M059J (cell line): ENCODE measurements at places on chromosomes 5 and 9.

GRCh38 chr5:150316320-150316719 lies 13.6 kb upstream of the ARSI start:
- DNase-seq = no peak

DNA sequence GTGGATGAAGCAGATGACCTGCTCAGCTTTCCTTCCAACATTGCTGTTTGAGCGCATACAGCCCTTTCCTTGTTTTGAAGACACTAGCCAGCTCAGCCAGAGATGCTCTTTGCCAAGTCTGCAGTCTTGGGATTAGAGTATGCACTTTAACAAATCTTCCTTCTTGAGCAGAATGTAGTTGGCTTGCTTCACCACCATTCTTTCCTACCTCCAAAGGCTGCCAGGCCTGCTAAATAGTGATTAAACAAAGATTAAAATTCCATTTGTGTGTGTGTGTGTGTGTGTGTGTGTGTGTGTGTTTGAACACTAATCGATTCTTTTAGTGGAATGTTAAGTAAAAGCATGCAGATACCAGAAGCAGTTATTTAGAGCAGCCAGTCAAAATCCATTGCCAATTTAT lies 97.6 kb downstream of the GALNT10 start:
- no peak for DNase-seq

- no peak for DNase-seq
Measured at GRCh38 chr9:136765041-136765440, 723 bp upstream of the LCN15 start.

DNA sequence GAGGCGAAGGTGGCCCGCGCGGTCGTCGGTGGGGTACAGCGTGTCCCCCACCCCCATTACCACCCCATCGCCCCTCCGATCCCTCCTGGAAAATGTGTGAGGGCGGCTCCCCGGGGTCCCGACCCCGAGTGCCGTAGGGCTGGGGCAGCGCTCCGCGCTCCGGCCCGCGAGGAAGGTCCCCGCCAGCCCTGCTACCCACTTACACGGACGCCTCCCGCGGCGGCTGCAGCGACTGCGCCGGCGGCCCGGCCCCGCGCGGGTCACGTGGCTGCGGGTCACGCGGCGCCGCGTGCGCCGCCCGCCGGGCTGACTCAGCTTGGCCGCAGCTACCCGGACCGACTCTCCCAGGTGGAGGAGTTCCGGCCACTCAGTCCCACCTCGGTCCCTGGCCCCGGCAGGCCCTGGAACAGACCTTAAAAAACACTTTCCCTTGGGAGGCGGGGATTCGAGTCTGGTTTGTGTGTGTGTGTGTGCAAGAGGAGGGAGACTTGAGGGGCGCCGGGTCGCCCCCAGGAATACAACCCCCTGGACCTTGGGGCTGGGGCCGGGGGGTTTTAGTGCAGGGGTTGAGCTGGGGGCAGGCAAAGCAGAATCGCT lies at the start of gene GNPDA1:
Gene GNPDA1 (minus strand): TSS at position 236 of the 597 bp plus-strand sequence. CDS start 992 bp downstream, outside the sequence.
- DNase-seq = peak; percentile 77

DNA sequence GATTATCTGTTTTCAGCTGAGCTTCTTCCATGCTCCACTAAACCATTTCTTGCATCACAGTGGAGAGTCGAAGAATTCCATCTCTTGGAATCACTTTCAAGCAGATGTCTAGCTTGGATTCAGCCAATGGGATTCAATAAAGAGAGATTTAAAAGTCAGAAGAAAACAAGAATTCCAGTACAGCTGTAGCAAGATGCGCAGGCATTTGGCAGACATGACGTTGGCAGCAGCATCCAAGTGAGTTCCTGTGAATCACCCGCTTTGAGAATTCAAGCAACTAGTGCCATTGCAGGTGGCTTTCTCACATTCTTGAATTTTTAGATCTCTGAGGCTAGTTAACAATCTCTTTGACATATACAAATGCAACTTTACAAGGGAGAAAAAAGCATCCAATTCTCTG lies 467.0 kb downstream of the CDH10 start:
- no peak for DNase-seq

DNA sequence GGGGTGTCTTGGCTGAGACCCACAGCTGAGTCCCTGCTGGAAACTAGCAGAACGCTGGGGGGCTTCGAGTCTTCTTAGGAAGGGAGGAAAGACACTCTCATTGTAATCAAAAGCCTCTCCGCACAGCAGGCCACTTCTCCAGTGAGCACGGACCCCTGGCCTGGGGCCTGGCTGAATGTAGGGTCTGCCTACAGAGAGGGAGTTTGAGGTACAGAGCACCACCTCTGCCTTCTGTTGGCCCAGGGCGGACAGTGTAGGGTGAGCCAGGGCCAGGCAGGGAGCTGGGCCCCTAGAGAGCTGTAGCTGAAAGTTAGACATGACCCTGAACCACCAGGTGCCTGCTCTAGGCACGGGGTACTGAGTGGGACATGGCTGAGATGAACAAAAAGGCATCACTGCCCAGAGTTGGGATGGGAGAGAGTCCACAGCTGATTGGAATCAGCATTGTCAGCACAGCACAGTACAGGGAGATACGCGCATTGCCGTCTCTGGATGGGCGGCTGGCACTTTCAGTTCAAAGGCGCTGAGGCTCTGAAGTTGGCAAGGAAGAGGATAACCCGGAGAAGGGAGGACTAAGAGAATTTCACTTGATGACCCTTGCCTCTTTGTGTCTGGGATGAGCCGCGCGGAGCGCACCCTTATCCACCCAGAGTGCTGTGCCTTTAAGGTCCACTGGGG lies 363 bp upstream of the SLC25A48 start:
- no peak for DNase-seq
